ENCODE measurements at places on chromosomes 12 and 14.

DNA sequence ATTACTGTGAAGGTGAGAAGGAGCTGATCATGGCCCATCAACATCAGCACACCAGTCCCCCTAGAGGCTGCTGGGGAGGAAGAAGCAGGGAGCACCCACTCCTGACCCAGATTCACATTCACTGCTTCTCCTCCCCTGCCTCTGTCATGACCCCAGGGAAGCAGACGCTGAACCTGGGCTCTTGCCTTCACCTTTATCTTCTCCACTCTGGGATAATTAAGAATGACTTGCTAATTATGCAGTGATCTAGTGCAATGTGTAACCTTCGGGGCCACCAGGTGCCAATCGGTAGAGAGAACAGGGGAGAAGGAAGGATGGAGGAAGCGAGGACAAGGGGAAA is 44.4 kb upstream of the IQSEC3 start:
- DNase-seq = no peak

- no peak for DNase-seq
These were observed 9.9 kb downstream of the BCL7A start for GRCh38 chr12:122031342-122032216.

DNA sequence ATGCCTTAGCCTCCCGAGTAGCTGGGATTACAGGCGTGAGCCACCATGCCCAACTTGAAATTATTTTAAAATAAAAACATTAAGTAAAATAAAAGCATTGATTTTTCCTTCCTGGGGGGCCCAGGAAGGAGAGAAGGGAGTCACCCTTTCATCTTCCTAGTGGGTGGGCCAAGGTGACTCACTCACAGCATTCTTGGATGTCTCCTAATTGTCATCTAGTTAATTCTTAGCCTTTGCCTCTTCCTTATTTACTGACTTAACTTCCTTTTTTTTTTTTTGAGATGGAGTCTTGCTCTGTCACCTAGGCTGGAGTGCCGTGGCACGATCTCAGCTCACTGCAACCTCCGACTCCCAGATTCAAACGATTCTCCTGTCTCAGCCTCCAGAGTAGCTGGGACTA is 29.2 kb downstream of the TMEM120B start:
- DNase-seq = no peak

GRCh38 chr12:12663644-12664294 is 32.2 kb downstream of the GPR19 start:
- DNase-seq = no peak

DNA sequence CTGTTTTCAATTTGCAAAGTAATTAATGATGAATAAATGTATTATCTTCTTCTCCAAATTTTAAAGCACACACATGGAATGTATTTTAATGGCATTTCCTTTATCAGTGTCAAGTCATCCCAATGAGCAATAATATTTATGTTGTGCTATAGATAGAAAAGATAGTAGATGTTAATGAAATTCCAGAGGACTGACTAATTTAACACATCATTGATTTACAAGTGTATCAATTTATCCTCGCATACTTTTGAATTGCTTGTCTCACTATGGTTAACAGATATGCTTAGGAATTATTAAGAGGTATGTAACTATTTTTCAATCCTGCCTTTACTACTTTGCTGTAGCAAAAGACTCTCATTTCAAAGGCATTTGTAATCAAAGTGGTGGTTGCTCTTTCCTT is 842.9 kb downstream of the SLC6A15 start:
- DNase-seq = no peak

All from AG09319 (cell line).